Skeletal muscle tissue (tissue), 5 donors: ENCODE measurements at places on chromosomes 6 and 20. TPM values are rescaled to one million over a fixed set of nuclear protein-coding genes. Genes with fewer than 3 reads are reported as not detected.

The SLC35D3 gene
- not detected for total RNA-seq

The MOXD1 gene
- 1.0 TPM for total RNA-seq

The LRRC1 gene
- 3.7 TPM for total RNA-seq

The TRIM31 gene
- not detected for total RNA-seq

The CHMP4B gene
- 24.0 TPM for total RNA-seq

The LY6G5B gene
- total RNA-seq, result 2.6 TPM

The RSPH9 gene
- 0.52 TPM for total RNA-seq

The STMN3 gene
- 10.4 TPM for total RNA-seq

The PGC gene
- total RNA-seq, result 0.52 TPM

The CD24 gene
- 16.7 TPM for total RNA-seq

The PXT1 gene
- total RNA-seq, result not detected

The ISM1 gene
- total RNA-seq, result 1.0 TPM

The RRAGD gene
- 65.8 TPM for total RNA-seq

The CST2 gene
- total RNA-seq, result not detected

The OR12D3 gene
- total RNA-seq, result not detected

The PBOV1 gene
- not detected for total RNA-seq

The SLC26A8 gene
- under 0.01 TPM for total RNA-seq

The DEFB124 gene
- total RNA-seq, result not detected

The CCHCR1 gene
- total RNA-seq, result 9.9 TPM

The PRDM13 gene
- not detected for total RNA-seq

The BHLHE23 gene
- not detected for total RNA-seq

The ZBTB46 gene
- total RNA-seq, result 52.2 TPM

The IYD gene
- total RNA-seq, result not detected

The CCN2 gene
- 29.7 TPM for total RNA-seq

The PLG gene
- total RNA-seq, result 2.6 TPM

The MMP24 gene
- under 0.01 TPM for total RNA-seq

The C6orf163 gene
- total RNA-seq, result 4.2 TPM

The NHSL1 gene
- total RNA-seq, result 25.1 TPM
